ENCODE measurements at places on chromosomes 2 and 18. TPM values are rescaled to one million over a fixed set of nuclear protein-coding genes. Genes with fewer than 3 reads are reported as not detected.

ACTG2 gene
- 887 TPM for polyA plus RNA-seq

PROKR1 gene
- not detected for polyA plus RNA-seq

DNA sequence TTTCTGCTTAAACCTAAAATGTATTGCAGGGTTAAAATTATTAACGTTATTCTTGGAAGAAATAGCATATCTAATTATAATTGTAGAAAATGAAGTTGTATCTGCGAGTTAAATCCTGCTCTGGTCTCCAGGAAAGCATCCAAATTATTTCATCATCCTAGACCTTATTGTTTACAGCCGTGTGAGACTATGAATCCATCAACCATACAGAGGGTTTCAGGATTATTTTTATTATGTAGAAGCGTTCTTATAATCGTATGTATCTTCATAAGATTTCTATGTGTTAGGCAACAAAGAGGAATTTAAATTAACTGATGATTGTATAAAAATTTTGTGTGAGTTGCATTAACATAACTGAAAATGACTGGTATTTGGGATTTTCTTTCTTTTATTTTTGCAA lies 14.5 kb upstream of the DSC3 start:
- no peak for DNase-seq

PSMA8 gene
- polyA plus RNA-seq: not detected

- no peak for DNase-seq
These were observed 179.7 kb downstream of the AGPS start for GRCh38 chr2:177572236-177572671.
